ENCODE measurements at places on chromosomes 1 and 21. TPM values are rescaled to one million over a fixed set of nuclear protein-coding genes. Genes with fewer than 3 reads are reported as not detected.

- no peaks in the 10 kb centered on the region for H3K36me3 ChIP-seq
- no peak overlapping the region for H3K27ac ChIP-seq
- H3K4me1 ChIP-seq: no peaks in the 10 kb centered on the region
- no peak overlapping the region for H3K4me3 ChIP-seq
These were observed 105.5 kb downstream of the NRIP1 start for GRCh38 chr21:14959343-14959742.

DNA sequence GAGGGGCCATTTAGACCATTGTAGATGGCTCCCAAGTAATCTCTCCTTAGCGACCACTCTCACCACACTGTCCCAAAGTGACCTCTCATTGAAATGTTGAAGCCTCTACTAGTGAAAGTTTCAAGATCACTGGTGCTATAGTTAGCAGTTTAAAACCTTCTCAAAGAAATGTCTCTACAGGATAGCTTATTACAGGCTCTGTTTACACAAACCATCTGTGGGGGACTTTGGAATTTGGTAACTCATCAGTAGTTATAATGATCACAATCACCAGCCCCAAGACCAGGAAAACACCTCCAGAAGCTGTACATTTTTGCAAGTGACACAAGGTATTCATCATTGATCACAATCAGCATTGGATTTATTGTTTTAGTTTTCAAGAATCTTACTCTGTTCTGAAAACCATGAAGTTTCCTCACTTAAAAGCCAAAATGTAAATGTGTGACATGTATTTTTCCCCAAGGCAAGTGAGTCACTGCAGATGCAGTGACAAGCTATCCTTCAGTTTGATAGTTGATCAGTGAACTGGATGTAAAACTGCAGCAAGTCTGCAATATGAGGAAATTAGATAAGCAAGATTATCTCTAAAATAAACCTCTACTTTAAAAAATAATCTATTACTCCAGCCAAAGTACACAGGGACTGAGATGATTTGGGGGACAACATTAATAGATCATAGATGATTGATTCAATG is 41.9 kb downstream of the C21orf91 start:
- no peak overlapping the region for H3K27ac ChIP-seq
- H3K4me3 ChIP-seq: no peak overlapping the region
- H3K27me3 ChIP-seq: no peaks in the 10 kb centered on the region
- H3K36me3 ChIP-seq: peaks cover 6% of the 10 kb centered on the region
- DNase-seq: no peak
- H3K4me1 ChIP-seq: peaks cover 22% of the 10 kb centered on the region

DNA sequence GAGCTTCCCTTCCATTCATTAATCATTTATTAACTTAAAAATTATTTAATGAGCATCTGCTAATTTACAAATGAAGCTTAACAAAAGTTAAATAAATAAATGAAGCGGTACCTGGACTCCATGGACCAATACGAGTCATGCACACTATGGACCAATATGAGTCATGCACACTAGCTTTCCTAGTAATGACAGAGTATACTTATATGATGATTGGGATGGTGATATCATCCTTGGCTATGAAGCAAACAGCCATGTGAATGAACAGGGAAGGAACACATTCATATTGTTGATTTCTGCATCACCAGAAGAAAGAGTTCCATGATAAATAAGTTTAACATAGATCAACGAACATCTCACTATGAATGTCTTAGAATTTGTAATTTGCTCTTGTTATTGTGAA is 109.9 kb downstream of the SPAG17 start:
- peaks cover 41% of the 10 kb centered on the region for H3K4me1 ChIP-seq
- H3K27ac ChIP-seq: no peak overlapping the region
- H3K4me3 ChIP-seq: no peak overlapping the region
- no peak for DNase-seq
- no peaks in the 10 kb centered on the region for H3K27me3 ChIP-seq
- no peaks in the 10 kb centered on the region for H3K36me3 ChIP-seq

- H3K4me1 ChIP-seq: no peaks in the 10 kb centered on the region
- no peak for DNase-seq
- no peak overlapping the region for H3K27ac ChIP-seq
- H3K27me3 ChIP-seq: no peaks in the 10 kb centered on the region
These were observed 24.9 kb downstream of the CHML start for GRCh38 chr1:241615043-241615974.

The REN gene
- total RNA-seq: not detected

The KLF17 gene
- total RNA-seq: not detected

The CCDC27 gene
- total RNA-seq: 0.13 TPM

The BNIPL gene
- 3.8 TPM for total RNA-seq

The KCNE1 gene
- 0.37 TPM for total RNA-seq

Measured in WTC11 (cell line).